NCI-H510A treated with DMSO at 0.1 percent for 48 hours (cell line): ENCODE measurements at places on chromosomes 12 and 14.

GRCh38 chr12:123457980-123458779, at the start of gene SNRNP35:
TSS of gene SNRNP35 (plus strand) at chr12:123458139. CDS start at chr12:123465541, 7,402 bp downstream.
- DNase-seq: peak; percentile 93

DNA sequence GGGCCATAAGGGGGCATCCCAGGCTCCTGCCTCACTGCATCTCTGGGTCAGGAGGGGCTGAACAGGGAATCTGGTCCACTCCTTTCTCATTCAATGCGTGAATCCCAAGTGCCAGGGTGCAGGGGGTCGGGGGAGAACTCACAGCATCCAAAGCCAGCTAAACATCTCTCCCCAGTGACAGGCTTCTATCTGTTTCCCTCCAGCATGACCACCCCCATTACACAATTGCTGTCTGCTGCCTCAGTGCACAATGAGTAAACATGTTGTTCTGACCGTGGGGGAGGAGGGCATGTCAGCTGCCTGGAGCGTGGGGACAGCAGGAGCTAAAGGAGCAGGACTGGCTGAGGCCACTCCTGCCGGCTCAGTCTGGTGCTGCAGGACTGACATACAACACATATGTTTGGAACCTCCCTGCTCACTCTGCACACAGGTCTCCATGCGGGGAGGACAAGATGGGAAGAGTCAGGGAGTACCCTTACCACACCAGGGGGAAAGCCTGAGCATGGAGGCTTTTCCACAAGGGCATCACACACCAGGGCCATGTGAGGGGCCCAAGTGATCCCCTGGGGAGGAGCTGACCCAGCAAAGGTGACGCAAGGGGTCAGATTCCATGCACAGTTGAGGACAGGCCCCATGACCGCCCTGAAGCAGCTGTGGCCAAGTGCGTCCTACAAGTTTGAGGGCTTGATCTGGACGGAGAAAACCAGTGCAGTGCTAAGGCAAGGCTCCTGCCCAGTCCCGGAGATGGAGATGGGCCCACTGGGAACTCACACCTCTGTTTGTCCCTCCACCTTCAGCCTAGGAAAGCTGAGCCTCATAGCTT, 1.4 kb downstream of the TNS2 start:
- peak; percentile 63 for DNase-seq

GRCh38 chr14:51498411-51499227, 153.1 kb upstream of the FRMD6 start:
- DNase-seq: no peak

DNA sequence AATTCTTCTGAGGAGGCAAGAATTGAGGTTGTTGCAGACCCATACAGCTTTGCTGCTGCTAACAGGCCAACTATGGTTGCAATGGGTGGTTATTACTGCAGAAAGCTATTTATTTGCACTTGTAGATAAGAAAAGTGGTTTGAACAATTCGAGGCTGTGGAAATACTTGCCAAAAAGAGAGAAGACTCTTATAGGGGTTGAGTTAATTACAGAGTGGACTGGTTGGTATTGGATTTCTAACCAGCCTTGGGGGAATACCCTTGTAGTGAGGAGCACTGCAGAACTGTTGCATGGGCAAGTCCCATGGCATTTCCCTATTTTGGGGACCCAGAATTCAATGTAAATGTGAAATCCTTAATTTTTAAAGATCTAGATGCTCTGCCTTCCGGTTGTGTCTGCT, 120.5 kb downstream of the KCNMB4 start:
- no peak for DNase-seq
